ENCODE measurements at places on chromosomes 1 and 21.

GRCh38 chr21:30689822-30690221 is 28.8 kb downstream of the KRTAP21-3 start:
- DNase-seq: no peak

DNA sequence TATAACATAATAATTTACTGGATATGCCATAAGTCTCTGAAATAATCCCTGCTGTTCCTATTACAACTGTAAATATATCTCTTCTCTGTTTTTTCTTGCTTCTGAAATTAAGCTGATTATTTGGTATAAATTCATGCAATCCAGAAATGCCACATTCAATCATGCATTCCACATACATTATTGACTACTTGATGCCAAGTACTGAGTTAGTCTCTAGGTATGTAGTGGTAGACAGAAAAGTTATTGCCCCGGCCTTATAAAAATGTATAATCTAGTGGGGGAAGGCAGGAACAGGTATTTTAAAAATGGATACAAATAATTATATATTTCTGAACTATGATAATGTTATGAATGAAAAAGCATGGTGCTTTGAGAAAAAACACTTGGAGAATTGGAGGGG is 338.6 kb upstream of the SNX7 start:
- DNase-seq: no peak

DNA sequence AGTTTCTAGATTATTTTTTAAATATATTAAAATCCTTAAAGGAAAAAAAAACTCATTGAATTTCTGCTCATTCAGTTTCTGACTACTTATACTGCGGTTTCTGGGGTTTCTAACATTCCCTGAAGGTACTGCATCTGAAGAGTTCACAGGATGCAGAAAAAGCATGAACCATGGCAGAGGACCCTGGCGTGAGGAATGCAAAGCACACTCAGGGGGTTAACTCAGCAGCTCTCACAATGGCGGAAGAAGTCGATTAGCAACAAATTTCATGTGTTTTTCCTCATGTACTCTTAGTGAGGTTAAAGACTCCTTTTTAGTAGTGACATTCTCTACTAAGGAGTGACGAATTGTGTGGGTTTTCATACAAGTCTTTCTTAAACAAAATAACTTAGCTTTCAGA is 975.6 kb downstream of the NCAM2 start:
- DNase-seq: no peak

GRCh38 chr1:41765152-41765551 is 153.6 kb downstream of the HIVEP3 start:
- DNase-seq: no peak

GRCh38 chr21:44874497-44875315 is 1.2 kb upstream of the PTTG1IP start:
- DNase-seq: no peak

DNA sequence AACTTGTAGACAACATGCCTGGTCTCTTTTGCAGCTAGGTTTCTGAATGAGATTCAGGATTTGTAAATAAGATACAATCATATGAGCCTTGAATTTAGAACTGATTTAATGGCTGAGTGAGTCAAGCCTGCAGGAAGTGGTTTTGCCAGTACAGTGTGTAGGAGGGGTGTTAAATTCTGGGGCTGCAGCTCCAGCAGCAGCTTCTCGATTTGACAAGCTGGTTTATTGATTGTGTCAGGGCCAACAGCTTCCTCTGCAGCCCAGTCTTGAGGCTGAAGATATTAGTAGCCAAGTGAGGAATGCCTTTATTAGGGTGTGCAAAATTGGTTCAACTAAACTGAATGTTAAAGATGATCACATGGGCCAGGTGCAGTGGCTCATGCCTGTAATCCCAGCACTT is 11.5 kb upstream of the PLA2G5 start:
- no peak for DNase-seq

- DNase-seq: no peak
Observed at GRCh38 chr1:211764701-211765100, 65.9 kb downstream of the LPGAT1 start.
